ENCODE measurements at places on chromosomes 3 and 15. TPM values are rescaled to one million over a fixed set of nuclear protein-coding genes. Genes with fewer than 3 reads are reported as not detected.

The ACTC1 gene
- 0.16 TPM for total RNA-seq

The CLDN1 gene
- 0.17 TPM for total RNA-seq

The MYZAP gene
- total RNA-seq = 0.17 TPM

The NME9 gene
- not detected for total RNA-seq

The CHRNA5 gene
- total RNA-seq = 0.94 TPM

The MORC1 gene
- total RNA-seq = not detected

The FBXW12 gene
- not detected for total RNA-seq

The CCDC39 gene
- total RNA-seq = 0.52 TPM

The A4GNT gene
- not detected for total RNA-seq

The PPM1L gene
- 0.69 TPM for total RNA-seq

The POPDC2 gene
- total RNA-seq = 0.26 TPM

The GATA2 gene
- 7.6 TPM for total RNA-seq

The EPHB1 gene
- 0.63 TPM for total RNA-seq

The MED12L gene
- 0.09 TPM for total RNA-seq

The TGM4 gene
- total RNA-seq = under 0.01 TPM

The IQCF5 gene
- total RNA-seq = not detected

The CLRN1 gene
- not detected for total RNA-seq

The MESD gene
- 18.9 TPM for total RNA-seq

The VWA5B2 gene
- not detected for total RNA-seq

The FRMD5 gene
- total RNA-seq = 9.3 TPM

The LINGO1 gene
- not detected for total RNA-seq

The RIOX2 gene
- total RNA-seq = 27.7 TPM

The MYLK gene
- 524 TPM for total RNA-seq

The GASK1A gene
- 0.26 TPM for total RNA-seq

The SPTBN5 gene
- total RNA-seq = 0.17 TPM

The PLS1 gene
- 0.17 TPM for total RNA-seq

Measured in bronchial smooth muscle cell (primary cell).